ENCODE measurements at places on chromosomes 2 and 18.

- DNase-seq: no peak
These were observed 138.2 kb upstream of the OTOS start for GRCh38 chr2:240278661-240279060.

DNA sequence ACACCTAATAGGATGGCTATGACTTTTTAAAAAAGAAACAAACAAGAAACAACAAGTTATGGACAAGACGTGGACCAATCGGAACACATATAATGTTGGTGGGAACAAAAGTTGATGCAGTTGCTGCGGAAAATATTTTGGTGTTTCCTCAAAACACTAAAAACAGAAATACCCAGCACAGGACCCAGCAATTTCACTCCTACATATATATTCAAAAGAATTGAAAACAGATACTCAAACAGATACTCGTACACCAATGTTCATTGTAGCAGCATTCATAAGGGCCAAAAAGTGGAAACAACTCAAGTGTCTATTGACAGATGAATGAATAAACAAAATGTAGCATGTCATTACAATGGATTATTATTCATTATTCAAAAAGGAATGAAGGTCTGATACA, 12.1 kb downstream of the CCDC141 start:
- DNase-seq: peak; percentile 12

DNA sequence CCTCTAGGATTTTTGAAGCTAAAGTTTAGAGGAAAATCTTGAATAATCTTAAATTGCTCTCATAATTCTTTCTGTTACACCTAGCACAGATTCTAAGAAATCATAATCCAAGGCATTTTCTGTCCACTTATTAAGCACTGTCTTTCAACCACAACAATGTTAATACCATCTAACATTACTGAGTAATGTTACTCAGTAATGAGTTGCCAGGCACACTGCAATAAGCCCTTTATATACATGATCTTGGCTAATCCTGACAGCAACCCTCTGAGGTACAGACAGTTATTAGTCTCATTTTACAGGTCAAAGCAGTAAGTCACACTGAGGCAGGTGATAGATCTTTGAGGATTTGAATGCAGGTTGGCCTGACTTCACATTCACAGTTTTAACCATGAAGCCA, 291.9 kb downstream of the ALK start:
- DNase-seq: no peak

- DNase-seq: no peak
These were observed 62.0 kb downstream of the TRAPPC12 start for GRCh38 chr2:3441465-3441864.

GRCh38 chr2:69844560-69844959, 15.1 kb downstream of the GMCL1 start:
- no peak for DNase-seq

DNA sequence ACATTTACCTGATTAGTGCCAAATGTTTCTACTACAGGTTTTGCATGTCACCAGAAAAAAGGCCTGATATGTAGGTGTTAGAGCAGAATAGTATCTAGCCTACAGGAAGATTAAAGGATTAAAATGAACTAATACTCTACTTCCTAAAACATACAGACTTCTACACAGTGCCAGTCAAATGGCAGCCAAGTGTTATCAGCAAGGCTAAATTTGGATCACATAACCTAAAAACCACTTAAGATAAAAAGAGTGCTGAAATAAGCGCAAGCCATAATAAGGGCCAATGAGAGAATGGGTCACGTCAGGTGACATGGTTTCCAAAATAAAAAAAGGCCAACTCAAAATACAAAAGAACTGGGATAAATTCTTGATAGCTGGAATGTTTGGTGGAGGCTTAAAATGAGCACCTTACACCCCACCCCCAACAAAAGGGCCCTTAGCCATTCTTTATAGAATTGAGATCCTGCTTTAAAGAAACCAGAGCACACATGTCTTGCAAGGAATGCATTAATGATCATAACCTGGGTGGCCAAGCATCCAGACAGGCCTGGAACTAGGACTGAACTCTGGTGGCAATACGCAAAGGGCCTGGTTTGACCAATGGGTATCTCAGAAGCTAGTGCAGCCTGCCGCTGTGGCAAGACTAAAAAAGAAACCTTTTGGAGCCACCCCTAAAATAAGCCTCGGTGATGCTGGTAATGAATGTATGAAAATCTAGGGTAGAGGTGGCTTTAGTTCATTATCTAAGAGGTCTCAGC, 32.4 kb downstream of the IRS1 start:
- no peak for DNase-seq

DNA sequence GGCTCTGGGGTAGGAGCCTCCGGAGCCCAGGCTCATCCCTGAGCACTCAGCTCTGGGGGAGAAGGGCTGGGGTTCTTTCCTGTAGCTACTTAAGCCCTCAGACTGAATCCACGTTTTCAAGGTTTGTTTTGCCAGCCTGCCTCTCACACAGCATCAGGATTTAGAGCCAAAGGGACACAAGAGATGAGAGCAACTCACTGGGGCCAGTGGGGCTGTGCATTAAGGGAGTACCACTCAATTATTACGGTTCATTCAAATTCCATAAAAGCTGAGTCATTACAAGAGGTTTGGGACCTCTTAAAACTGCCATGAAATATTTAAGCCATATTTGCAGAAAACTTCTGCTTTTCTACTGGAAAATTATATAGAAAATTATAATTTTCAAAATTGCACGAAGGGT, 17.1 kb upstream of the SNED1 start:
- no peak for DNase-seq

DNA sequence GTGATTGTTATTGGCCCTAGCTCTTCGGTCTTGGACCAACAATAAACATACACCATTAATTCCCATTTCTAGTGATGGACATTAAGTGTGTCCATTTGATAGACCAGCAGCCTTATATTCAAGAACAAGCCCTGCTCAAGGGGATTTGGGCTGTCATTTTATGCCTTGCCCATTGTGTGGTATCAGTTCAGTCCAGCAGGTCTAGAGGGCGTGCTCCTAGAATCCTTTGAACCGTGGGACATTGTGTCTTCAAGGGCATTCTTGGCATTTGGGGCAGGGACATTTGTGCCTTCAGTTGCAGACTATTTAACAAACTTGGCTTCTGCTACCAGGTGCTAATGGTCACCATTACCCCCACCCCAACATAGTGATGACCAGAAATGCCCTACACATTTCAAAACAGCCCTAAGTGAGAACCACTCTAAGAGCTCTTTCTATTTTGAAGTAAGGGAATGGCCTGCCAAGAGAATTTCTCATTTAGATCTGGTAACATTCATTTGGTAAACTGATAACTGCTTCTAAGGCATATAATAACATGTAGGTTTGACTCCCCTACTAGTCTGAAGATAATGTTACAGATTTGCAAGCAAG, 284.7 kb downstream of the ALPK2 start:
- DNase-seq: no peak

DNA sequence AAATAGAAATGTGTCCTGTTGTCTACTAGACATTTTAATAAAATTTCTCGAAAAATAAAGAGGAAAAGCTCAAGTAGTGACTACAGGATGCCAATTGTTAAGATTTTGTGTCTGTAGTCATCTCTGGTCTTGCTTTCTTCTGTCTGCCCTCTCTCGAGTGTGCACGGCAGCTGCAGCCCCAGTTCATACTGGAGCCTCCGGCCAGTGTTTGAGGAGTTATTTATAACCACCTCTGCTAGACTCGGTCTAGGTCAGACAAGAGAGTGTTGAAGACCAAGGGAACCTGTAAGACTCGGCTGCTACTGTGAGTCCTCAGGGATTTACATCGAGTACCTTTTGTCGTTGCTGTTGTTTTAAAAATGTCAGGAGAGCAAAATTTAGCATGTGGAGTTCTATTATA, 810.1 kb upstream of the POU3F3 start:
- no peak for DNase-seq

- DNase-seq: no peak
These were observed 1.3 kb downstream of the R3HDM1 start for GRCh38 chr2:135532581-135532980.

Measured in activated CD4-positive, alpha-beta T cell treated with anti-CD3 and anti-CD28 coated beads, Interleukin-2, Interleukin-6, amounts not matched to agents 100 ng/mL and 50 ng/mL, durations not matched to agents 16 hours and 8 hours (primary cell).